Fibroblast of skin of left quadriceps (primary cell): ENCODE measurements at places on chromosomes 5 and 9.

DNA sequence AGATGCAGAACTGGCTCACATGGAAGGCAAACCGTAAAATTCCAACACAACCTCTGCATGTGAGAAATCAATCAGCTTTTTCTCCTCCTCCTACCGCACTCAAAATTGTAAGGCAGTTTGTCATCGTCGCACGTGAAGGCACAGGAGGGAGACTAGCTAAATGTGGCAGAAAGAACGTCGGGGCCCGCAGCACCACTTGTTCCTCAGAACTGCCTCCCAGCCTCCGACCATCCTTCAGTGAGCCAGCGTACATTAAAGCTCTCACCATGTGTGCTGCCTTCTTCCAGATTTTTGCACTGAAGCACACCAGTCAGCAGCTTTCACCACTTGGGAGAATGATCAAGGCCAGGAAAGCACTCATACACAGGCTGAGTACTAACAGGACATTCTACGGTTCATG is 105.9 kb downstream of the RFX3 start:
- no peak for DNase-seq

DNA sequence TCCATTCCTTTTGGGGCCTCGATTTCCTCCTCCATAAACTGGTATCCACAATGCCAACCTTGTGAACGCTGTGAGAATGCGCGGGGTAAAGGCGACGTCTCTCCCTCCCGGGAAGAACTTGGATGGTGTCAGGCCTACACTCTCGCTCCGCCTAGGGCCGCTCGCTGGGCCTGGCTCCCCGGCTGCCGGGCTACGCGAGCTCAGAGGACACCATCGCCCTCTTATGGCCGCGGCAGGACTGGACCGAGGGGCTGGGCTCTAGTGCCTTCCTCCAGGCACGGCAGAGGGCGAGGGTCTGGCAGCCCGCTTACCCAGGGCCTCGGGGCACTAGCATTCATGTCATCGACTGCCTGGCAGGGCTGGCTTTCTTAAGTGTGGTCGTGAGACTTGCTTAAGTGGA is 1.3 kb upstream of the EXOSC2 start:
- DNase-seq: no peak

- DNase-seq: no peak
These were observed 34.6 kb upstream of the F2RL2 start for GRCh38 chr5:76657683-76658311.

DNA sequence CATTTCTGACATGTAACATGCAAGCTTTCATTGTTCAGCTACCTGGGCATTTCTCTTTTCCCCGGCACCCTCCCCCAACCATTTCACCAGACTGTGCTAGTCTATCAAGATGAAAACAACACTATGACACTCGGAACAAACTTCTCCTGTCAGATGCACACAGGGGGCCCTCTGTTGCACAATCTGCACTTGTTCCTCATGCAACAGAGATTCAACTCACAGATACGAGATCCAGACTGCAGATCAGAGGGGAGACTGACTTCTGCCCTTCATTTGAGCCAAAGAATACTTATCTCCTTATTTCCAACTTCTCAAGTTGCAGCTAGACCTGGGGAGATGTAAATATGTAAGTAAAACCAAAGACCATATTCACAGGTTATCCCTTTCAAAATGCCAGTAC is 15.7 kb upstream of the FST start:
- no peak for DNase-seq

DNA sequence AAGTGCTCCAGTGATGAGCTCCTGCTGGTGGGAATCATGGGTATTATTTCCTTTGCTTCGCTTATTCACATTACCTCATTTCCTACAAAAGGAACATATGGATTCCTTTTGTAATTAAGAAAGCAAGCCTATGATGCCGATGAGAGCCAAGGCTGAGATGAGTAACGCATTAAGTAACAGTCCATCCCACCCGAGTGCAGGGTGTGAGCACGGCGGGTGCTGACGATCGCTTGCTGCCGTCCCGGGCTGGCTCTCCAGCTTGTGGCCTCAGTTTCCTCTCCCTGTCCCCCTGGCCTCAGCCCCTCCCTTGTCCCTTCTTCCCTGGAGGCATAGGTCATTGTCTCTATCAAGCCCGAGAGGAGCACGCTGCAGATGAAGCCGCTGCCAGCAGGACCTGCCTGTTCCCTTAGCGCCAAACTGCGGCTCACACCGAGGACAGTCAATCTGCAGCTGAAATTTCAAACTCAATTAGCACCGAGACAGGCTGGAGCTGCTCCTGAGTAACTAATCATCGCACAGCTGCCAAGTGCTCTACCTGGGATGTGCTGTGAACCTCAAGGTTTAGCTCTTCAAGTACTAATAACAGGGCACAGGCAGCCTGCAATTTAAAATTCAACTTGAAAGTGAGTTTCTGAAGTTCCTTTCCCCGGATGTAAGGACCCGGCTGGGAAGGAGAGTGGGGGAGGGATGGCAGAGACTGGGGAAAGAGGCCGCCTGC is 115.2 kb upstream of the RAPGEF1 start:
- DNase-seq: peak; percentile 50

GRCh38 chr5:77806213-77806843 is 30.2 kb upstream of the TBCA start:
- no peak for DNase-seq

GRCh38 chr9:27528076-27528885 is 1.3 kb downstream of the MOB3B start:
- DNase-seq: peak; percentile 11

- DNase-seq: no peak
These were observed 158.5 kb downstream of the TRPM3 start for GRCh38 chr9:70962761-70963440.

DNA sequence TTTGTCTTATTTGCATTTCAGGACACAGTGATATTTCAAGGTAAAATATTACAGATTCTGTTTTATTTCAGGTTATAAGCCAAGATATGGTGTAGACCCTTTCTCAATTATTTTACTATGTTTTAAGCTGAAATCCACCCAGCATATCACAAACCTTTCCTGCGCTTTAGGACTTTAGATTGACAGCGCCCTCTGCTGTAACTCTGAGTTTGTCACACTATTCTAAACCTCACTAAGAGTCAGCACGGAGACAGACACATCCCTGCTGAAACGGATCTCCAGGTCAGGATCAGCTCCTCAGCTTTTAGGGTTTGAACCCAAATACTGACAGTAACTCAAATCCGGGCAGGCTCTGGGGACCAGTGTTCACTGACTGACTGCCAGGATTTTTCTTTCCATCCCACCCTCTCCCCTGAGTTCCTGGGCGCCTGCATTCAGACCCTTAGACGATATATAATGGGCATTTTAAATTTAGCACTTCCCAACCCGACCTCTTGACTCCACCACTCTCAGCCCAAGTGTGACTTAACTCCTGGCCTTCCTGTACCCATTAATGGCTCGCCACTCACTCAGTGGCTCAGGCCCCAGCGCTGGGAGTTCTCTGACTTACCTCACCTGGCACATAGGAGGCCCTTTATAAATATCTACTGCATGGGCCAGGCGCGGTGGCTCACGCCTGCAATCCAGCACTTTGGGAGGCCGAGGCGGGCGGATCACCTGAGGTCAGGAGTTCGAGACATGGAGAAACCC is 33.5 kb downstream of the TLX3 start:
- DNase-seq: peak; percentile 36

DNA sequence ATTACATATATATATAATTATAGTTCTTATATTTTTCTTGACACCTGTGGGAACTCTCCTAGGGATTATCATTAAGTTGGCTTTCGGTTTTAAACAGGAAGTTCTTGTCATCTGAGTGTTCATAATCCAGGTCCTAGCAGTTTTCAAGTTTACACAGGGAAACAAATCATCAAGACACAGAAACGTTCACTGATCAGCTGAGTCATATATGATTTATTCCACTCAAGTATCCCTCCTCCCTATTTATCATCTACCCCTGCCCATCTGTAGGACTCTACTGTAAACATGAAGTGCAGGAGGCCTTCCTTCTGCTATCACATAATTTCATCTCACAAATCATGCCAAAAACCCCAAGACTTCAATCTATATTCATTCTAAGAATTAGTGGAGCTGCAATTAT is 6.3 kb downstream of the SLC25A51 start:
- no peak for DNase-seq

DNA sequence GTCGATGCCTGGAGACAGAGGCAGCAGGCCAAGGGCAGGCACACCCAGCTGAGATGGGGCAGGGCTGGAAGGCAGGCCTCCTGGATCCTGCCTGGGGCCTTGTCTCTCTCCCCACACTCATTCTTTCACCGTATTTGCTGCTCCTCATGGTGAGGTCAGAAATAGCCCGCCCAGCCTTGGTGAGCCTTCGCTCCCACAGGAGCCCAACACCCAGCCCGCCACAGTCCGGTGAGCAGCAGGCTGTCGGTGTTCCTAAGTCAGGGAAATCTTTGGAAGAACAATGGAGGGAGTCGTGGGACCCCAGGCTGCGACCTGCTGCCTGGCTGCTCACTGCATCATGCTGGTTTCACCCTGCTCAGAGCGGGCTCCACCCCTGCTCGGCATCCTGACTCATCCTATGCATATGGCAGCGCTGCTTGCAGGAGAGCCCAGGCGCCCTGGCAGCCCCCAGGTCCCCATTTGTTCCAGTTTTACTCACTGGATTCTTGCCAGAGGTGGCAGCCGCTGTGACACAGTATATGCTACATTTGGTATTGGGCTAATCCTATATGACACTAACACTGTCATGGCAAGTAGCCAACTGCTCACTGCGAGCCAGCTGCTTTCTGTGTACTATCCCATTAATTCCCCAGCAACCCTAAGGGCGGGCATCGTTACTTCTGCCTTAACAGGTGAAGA is 53.2 kb upstream of the NCS1 start:
- peak; percentile 15 for DNase-seq

- no peak for DNase-seq
These were observed 48.2 kb upstream of the NEURL1B start for GRCh38 chr5:172592881-172593280.

DNA sequence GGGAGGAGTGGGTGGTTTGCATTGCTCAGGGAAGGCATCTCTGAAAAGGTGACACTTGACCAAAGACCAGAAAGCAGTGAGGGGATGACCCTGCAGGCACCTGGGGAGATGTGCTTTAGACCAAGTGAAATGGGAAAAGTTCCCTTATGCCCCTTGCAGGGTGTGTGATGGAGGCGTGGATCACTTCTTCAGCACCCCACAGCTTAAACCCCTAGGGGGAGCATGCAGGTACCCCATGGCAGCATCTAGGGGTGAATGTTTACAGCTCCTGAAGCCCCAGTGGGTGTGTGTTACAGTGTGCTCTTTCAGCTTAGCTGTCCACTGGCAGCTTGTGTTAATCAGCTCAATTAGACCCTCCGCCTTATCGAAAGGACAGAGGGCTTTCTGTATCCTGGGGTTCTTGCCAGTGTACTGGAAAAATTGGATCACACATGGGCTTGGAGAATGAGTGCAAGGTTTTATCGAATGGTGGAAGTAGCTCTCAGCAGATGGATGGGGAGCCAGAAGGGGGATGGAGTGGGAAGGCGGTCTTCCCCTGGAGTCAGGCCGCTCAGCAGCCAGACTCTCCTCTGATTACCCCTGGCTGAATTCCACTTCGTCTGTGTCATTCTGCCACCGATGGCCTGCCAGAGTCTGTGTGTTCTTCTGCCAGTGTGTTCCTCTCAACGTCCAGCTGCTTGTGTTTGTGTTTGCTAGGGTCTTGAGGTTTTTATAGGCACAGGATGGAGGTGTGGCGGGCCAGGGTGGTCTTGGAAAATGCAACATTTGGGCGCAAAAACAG is 6.3 kb downstream of the BHMT2 start:
- DNase-seq: no peak

GRCh38 chr5:154162539-154163151 is 27.9 kb upstream of the GALNT10 start:
- no peak for DNase-seq

GRCh38 chr5:147061431-147061830 is 173.4 kb upstream of the STK32A start:
- no peak for DNase-seq

DNA sequence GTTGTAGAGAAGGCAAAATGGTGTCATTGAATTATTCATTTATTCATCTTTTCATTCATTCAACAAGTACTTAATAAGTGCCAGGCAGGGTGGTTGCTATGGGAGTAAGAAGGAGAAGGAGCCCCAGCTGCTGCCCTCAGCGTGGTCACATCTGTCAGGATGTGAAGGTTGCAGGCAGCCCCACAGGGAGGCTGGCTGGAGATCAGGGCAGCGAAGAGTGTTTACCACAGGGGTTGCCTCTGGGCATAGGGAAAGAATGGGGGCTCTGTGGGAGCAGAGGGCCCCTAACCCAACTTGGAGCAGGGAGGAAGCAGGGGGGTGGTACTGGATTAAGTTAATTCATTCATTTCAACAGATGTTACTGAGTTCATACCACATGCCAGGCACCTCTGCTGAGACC is 6.0 kb downstream of the PCDH12 start:
- no peak for DNase-seq

DNA sequence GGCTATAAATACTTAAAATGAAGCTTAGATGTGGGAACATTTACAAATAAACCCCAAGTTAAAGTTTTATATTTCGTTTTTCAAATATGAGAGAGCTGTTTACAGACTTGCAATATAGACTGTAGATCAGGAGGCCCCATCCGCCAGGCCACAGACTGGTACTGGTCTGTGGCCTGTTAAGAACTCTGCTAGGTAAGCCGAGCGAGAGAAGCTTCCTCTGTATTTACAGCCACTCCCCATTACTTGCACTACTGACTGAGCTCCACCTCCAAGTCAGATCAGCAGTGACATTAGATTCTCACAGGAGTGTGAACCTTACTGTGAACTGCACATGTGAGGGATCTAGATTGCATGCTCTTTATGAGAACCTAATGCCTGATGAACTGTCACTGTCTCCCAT is 561.4 kb upstream of the FAM174A start:
- DNase-seq: no peak

DNA sequence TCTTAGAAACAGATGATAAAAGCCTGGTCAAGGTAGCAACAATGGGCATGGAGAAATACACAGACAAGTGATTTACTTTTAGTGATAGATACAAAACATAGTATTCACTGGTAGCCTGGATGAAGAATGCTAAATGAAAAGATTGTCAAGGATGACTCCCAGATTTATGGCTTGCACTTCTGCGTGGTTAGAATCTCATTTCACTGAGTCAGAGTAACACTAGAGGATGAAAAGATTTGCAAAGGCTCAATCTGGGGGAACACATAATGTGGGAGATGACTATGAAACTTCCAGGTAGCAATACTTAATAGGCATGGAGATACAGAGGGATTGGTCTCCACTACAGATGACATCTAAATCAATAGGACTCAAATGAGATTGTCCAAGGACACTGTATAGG is 38.4 kb downstream of the AGTPBP1 start:
- DNase-seq: no peak

- DNase-seq: no peak
These were observed 110.5 kb downstream of the SV2C start for GRCh38 chr5:76193635-76194034.

GRCh38 chr9:89815061-89815902 is 210.5 kb downstream of the GADD45G start:
- DNase-seq: no peak

GRCh38 chr9:88988796-88989641 is 2.2 kb upstream of the S1PR3 start:
- DNase-seq: peak; percentile 46

- DNase-seq: no peak
These were observed 22.9 kb downstream of the TRIM14 start for GRCh38 chr9:98096091-98096490.
